Endothelial cell (in vitro differentiated cells): ENCODE measurements at places on chromosomes 7 and 10.

DNA sequence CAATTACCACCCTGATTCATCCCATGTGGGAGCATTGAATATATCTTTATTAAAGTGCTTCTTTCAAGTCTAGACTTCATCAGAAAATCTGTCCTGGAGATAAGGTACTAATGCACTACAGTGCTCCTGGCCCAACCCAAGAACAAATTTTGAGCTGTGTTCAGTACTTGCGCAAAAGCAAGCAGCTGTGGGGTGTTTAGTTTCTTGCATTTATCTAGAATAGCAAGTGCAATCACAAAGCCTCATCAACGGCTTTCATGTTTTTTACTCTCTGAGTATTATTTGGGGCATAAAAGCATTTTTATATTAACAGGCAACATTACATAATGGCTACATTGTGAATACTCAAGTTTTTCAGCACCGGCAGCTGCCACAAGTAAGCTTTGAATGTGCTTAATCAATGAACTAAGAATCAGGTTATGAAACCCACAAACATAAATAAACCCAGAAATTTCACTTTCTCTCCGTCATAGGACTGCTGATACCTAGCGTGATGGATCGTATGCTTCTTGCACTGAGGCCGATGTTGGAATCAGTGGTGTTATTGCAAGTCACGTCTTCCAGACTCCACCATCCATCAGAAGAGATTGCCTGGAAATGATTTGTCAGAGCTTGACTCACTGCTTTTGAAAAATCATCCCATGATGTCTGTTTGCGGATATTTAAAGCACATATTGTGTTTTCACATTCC is 113.1 kb downstream of the CTTNBP2 start:
- no peak for DNase-seq

- no peak for DNase-seq
Measured at GRCh38 chr10:31179091-31179680, 139.8 kb upstream of the ZEB1 start.

DNA sequence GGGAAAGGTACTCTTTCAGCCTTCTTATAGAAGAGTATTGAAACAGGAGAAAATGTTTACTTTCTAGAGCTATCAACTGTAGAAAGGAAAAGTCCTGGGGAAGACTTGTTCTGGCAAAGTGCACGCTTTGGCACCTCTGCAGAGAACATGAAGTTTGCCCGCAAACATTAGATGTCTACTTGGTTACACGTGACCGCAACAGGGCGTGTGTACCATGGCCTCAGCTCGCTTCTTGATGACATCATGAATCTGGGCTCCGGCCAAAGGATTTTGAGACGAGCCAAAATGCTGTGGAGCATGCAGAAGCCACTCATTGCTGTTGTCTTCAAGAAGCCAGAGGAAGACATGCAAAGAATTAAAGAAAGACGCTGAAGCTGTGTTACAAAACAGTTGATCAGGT is 8.6 kb upstream of the TAS2R60 start:
- no peak for DNase-seq

DNA sequence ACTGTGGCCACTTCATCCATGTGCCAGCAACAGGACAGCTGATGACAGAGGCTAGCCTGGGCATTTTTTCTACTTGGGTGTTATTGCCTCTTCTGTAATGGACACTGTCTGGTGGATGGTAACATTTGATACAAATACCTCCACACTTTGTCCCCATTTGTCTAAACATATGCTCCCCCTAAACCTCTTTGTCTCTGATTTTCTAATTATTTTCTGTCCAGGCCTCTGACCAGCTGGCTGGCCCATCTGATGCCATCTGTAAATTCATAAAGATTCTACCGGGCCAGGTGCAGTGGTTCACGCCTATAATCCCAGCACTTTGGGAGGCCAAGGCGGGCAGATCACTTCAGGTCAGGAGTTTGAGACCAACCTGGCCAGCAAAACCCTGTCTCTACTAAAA is 84.7 kb upstream of the IFRD1 start:
- DNase-seq: no peak

DNA sequence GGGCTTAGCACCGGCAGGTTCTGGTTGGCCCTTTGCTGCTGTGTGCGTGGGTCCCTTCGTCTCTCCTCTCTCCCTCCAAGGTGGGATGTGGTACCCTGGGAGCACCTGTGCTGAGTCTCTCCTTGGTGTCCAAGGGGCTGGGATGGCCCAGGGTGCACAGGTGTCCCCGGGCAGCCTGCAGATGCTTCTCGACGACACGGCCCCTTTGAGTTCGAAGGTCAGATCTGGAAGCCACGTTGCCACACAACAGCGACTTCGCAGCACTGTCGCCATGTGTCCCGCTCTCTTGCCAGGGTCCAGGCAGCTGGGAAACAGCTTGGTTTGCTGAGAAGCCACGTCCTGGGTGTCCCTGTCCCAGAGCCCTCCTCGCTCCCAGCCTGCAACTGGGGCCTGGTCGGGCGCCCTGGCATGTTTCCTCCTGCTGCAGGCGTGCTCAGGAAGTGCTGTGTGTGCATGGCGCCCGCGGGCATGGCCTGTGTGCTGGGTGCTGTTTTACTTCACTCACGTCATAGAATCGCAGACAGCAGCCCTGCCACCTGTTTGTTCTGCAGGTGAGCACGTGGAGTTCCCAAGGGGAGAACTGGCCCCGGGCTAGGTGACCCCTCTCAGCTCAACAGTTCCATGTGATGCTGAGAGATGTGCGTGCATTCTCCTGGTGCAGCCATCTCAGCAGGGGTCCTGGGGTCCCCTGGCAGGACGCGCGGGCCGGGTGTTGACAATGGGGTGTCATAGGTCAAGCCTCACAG is 70.9 kb downstream of the DNAJB6 start:
- no peak for DNase-seq

DNA sequence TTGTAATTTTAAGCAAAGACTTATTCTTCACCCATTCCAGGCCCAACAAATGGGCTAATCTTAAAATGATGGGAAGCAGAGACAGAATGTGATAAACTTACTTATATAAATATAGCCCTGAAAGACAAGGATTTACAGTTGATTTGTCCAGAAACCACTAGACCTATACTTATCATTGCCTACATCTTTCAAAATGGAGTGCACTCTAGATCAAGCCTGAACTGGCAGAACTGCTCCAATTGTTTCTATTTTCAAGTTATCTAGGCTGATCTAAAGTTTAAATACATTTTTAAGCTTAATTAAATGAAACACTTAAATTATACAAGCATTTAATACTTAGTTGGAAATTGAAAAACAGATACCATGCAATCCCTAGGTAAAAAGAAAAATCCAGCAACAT is 24.9 kb upstream of the PALS2 start:
- no peak for DNase-seq

GRCh38 chr10:86956848-86957448 is 467 bp downstream of the MMRN2 start:
- no peak for DNase-seq

- no peak for DNase-seq
Measured at GRCh38 chr10:101020427-101021075, 10.4 kb downstream of the PDZD7 start.

- DNase-seq: no peak
Measured at GRCh38 chr7:41996381-41997035, 240.5 kb downstream of the GLI3 start.

DNA sequence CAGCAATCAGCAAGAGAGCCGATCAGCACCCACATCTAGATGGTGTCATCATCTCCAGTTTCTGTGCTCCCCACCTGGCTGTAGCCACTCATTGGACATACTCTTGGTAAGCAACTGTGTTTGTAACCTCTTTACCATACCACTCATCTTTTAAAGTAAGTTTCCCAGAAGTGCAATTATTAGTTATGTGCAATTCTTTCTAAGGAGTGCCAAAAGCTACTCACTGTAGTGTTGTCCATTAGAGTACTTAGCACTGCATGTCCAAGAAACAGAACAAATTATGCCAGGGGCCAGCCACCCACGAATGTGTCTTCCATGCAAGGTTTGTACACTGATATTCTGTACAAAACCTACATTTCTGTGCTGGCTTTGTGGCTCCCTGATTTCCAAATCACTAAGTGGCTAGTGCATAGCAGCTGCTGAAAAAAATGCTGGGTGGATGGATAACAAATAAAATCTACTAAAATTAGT is 131.9 kb downstream of the SRPK2 start:
- no peak for DNase-seq

GRCh38 chr7:2750004-2750407 is 62.0 kb downstream of the AMZ1 start:
- no peak for DNase-seq

DNA sequence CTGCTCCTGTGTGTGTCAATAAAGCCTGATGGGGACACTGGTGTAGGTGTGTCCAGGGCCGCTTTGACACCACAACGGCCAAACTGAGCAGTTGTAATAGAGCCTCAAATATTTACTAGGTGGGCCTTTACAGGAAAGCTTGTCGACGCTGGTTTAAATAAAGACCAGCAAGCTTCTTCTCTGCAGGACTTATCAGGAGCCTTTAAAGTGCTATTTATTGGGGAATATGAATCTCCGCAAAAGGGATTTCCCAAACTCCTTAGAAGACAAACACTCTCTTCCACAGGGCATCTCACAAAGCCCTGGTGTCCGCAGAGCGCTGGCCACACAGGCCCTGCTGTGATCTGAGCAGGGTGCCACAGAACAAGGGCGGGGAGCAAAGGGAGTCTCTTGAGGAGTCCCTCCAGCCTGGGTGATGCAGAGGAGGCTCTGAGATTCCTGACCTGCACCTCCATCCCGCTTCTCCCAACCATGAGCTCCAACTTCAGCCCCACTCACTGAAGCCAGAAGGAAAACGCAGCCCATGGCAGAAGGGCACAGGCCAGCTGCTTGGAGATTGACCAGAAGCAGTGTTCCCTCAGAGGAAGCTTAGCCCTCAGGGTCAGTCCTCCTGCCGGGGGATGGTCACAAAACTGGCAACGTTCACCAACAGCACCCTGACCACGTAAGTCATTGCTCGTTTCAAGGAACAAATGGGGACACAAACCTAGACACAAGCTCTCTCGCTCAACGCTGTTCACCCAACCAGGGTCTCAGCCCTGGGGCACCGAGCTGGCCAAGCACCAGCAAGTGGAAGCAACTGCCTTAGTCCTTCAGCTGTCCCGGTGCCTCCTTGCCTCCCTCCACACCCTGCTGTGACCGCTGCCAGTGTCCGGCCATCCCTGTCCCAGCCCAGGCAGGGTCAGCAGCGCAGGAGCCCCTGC is 129.5 kb downstream of the OAT start:
- no peak for DNase-seq

DNA sequence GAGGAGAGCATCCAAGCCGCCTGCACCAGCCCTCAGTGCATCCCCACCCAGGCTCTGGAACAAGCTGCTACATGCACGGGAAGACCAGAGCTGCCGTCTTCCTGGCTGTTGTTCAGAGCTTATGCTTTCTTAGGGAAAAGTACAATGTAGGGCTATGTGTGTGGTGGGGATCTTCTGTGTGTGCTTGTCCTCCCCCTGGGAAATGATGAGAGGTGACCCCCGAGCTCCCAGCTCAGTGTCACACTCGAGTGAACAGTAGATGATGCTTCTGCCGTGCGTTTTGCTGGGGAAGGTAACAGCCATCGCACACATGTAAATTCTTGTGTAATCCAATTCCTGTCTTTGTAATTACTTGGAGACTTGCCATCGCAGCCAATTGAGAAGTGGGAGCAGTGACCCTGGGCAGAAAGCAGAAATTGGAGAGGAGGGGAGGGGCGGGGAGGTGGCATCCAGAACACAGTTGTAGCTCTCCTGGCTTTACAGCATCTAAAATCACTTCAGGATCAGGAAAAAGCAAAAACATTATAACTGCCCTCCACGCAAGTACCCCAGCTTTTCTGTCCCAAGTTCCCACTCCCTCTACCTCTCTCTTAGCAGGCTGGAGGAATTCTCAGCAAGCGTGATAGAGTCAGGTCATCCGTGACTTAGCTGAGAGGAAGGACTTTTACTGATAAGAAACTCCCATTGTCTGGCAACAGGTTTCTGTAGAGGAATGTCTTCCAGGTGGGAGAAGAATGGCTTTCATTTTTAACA is 149.6 kb downstream of the TCF7L2 start:
- peak; percentile 10 for DNase-seq

- no peak for DNase-seq
Measured at GRCh38 chr10:8400151-8400550, 345.7 kb downstream of the GATA3 start.

- DNase-seq: peak; percentile 46
Measured at GRCh38 chr7:15015545-15016314, 113.2 kb upstream of the DGKB start.

DNA sequence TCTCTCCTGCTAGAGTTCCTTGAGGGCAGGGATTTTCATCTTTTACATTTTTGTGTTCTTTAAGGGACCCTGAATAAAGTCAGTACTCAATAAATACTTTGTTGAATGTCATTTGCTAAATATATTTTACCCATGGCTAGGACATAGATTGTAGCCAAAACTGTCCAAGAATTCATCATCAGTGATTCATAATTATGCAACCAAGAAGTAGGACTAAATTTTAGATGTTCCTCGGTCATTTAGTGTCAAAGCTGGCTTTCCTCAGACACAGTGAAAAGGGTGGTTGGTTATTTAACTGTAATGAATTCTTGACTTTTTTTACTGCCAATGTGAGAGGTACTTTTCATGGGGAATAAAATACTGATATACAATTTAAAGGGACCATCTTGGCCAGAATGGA is 3.3 kb downstream of the NUDT13 start:
- DNase-seq: no peak

DNA sequence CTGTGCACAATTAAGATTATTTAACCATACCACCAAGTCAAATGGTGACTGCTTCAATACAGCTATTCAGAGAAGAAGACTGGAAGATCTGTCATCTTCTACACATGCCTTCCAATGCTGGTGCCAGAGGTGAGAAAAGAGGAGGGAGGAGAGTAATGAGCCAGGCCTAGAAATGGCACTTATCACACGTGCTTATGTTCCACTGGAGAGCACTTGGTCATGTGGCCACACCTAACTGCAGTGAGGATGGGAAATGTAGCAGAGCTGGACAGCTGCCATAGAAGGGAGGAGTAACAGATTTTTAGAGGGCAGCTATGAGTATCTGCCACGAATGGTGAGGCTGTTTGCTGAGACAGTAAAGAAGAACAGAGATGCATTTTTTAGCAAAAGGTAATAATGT is 77.1 kb downstream of the MPLKIP start:
- no peak for DNase-seq

- no peak for DNase-seq
Measured at GRCh38 chr10:49600046-49600445, 10.1 kb upstream of the SLC18A3 start.
